ENCODE measurements at places on chromosomes 1 and 21. TPM values are rescaled to one million over a fixed set of nuclear protein-coding genes. Genes with fewer than 3 reads are reported as not detected.
A peak's percentile ranks its signal among the peaks of the same experiment; 100 is the strongest.

DNA sequence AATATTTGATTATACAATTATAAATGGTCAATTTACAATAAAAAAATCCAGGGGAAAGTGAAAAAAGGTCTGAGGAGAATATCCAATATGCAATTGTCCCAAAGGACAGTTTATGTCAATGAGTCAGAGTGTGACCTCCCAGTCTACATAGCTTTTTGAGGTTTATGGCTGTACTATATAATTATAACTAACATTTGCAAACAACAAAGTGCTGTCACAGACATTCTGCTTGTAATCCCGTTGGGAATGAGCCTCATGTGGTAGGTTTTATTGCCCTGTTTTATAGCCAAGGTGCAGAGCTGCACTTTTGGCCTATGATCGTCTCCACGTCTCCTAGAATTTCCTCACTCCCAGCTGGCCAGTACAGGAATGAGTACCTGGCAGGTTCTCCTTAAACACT, 103.8 kb downstream of the ADSS2 start:
- no peak overlapping the region for H3K27ac ChIP-seq
- no peak for DNase-seq
- no peak overlapping the region for H3K4me3 ChIP-seq
- H3K4me1 ChIP-seq = peaks cover 15% of the 10 kb centered on the region

DNA sequence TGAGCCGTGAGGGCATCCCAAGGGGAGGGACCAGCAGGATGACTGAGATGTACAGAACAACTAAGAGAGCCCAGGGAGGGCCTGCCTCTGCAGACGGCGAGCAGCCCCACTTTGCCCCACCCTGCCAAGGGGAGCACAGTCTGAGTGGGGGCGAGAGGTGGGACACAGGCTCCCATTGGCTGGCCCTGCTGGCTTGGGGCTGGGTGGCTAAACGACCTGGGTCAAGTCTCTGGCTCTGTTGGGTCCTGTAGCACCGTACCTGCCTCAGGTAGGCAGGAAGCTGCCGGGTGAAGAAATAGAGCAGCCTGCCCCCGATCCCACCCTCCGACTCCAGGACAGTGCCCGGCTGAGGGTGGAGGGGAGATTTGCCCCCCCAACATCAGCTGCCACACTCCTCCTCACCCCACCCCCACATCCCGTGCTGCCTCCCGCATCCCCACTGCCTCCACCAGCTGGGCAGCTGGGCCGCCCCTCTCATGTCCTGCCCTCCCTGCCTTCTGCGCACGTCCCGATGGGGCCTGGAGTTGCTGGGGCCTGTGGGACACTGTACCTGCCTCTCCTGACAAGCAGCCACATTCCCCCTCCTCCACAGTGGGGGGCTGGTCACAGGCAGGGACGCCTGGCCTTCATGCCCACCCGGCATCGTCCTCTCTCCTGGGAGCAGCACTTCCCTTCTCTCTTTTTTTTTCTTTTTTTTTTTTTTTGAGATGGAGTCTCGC, 12.6 kb upstream of the PLEKHG5 start:
- no peaks in the 10 kb centered on the region for H3K4me1 ChIP-seq
- no peak overlapping the region for H3K4me3 ChIP-seq
- peaks cover 12% of the 10 kb centered on the region for H3K27me3 ChIP-seq
- no peaks in the 10 kb centered on the region for H3K36me3 ChIP-seq
- DNase-seq = no peak

DNA sequence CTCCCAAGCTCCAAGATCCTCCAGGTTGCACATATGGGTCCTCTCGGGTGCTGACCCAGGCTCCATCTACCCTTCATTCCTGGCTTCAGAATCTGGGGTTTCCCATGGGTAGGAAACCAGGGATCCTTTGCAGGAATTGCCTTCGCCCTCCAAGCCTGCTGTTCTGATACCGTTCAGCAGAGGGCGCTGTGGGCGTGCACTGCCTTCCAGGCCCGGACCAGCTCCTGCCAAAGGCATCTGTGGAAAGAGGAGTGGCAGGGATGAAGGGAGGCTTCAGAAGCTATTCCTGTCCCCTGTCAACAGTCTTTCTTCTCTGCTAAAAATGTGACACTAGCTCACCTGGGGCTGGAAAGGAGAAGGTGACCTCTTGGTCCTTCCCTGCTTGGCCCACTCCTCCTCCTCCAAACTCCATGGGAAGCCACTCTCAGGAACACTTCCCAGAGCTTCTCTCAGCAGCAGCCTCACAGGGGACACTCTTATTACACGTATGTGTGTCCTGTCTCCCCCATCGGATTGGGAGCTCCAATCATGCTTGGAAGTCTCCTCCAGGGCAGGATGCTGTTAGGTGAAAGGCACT, 71.2 kb downstream of the VWA5B1 start:
- no peak overlapping the region for H3K27ac ChIP-seq
- no peaks in the 10 kb centered on the region for H3K4me1 ChIP-seq
- peak; percentile 89 for DNase-seq
- H3K27me3 ChIP-seq = peaks cover 14% of the 10 kb centered on the region
- no peaks in the 10 kb centered on the region for H3K36me3 ChIP-seq
- no peak overlapping the region for H3K4me3 ChIP-seq

DNA sequence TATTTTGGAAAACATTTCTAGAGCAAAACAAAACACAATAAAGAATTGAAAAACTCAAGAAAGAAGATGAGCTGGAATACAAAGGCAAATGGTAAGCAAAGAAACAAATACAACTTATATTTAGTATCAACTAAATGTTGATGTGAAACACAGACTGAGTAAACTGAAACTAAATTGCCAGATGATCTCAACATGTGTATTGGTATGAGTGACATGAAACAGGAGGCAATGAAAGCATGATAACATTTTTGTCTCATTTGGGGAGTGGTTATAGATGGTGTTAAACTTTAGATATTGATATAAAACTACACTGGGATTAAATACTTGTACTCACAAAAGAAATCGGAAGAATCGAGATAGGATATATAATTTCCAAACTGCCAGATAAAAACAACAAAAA, 805.6 kb upstream of the CXADR start:
- no peak for DNase-seq
- no peaks in the 10 kb centered on the region for H3K36me3 ChIP-seq
- H3K27me3 ChIP-seq = no peaks in the 10 kb centered on the region
- no peak overlapping the region for H3K4me3 ChIP-seq

DNA sequence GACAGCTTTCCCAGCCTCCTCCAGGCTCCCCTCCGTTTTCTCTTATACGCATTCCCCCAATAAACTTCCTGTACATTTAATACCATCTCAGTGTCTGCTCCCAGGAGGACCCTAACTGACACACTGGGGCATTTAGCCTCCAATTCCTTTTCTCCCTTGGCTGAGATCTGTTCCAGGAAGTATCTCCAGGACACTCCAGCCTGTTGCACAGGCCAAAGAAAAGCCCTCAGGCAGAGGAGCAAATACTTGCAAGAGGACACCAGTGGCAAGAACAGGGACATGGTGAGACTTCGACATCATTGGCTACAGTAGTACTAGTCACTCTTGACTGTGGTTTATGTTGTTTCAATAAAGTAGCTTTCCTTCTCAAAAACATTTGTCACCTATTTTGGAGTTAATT, 4.7 kb upstream of the SYNJ1 start:
- H3K27ac ChIP-seq = no peak overlapping the region
- H3K4me1 ChIP-seq = peaks cover 12% of the 10 kb centered on the region
- peaks cover 4% of the 10 kb centered on the region for H3K27me3 ChIP-seq
- DNase-seq = no peak
- peaks cover 7% of the 10 kb centered on the region for H3K36me3 ChIP-seq
- no peak overlapping the region for H3K4me3 ChIP-seq

- peaks cover 1% of the 10 kb centered on the region for H3K27me3 ChIP-seq
- DNase-seq = peak; percentile 77
Measured at GRCh38 chr1:20430355-20431175, 55.4 kb downstream of the CAMK2N1 start.

DNA sequence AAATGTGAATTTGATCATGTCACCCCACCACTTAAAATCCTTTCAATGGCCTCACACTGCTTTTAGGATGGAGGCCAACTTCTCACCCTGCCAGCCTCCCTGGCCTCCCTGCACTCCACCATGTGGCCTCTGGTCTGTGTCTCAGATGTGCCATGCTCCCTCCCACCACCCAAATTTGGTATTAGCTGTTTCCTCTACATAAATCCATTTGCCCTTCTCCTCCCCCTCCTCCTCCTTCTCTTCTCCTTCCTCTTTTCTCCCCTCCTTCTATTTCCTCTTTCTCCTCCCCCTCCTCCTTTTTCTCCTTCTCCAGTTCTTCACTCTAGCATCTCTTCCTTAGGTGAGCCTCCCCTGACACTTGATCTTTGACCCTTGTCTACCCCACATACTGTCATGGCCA, 16.7 kb upstream of the GUCA2B start:
- H3K36me3 ChIP-seq = no peaks in the 10 kb centered on the region
- no peaks in the 10 kb centered on the region for H3K4me1 ChIP-seq
- no peak overlapping the region for H3K27ac ChIP-seq
- DNase-seq = no peak
- H3K27me3 ChIP-seq = no peaks in the 10 kb centered on the region

- no peaks in the 10 kb centered on the region for H3K4me1 ChIP-seq
- H3K4me3 ChIP-seq = no peak overlapping the region
- peaks cover 14% of the 10 kb centered on the region for H3K36me3 ChIP-seq
- no peak for DNase-seq
- H3K27ac ChIP-seq = no peak overlapping the region
Measured at GRCh38 chr21:46122237-46122671, 24.3 kb downstream of the COL6A2 start.

Gene PGLYRP4
- total RNA-seq = 1.7 TPM

Gene DYNLT5
- 57.9 TPM for total RNA-seq

Gene TDRD10
- 27.8 TPM for total RNA-seq

GRCh38 chr1:231638647-231639046, 12.1 kb downstream of the DISC1 start:
- DNase-seq = no peak
- peaks cover 33% of the 10 kb centered on the region for H3K4me1 ChIP-seq
- H3K27ac ChIP-seq = peak overlapping the region; percentile 61
- peaks cover 28% of the 10 kb centered on the region for H3K36me3 ChIP-seq
- H3K4me3 ChIP-seq = no peak overlapping the region

GRCh38 chr1:87961992-87962391, 633.3 kb downstream of the LMO4 start:
- no peak overlapping the region for H3K4me3 ChIP-seq
- no peak for DNase-seq
- H3K27me3 ChIP-seq = no peaks in the 10 kb centered on the region
- no peaks in the 10 kb centered on the region for H3K36me3 ChIP-seq
- H3K4me1 ChIP-seq = peaks cover 4% of the 10 kb centered on the region

- no peak overlapping the region for H3K4me3 ChIP-seq
- no peak overlapping the region for H3K27ac ChIP-seq
- DNase-seq = peak; percentile 22
Measured at GRCh38 chr1:101474039-101474665, 237.3 kb downstream of the S1PR1 start.

DNA sequence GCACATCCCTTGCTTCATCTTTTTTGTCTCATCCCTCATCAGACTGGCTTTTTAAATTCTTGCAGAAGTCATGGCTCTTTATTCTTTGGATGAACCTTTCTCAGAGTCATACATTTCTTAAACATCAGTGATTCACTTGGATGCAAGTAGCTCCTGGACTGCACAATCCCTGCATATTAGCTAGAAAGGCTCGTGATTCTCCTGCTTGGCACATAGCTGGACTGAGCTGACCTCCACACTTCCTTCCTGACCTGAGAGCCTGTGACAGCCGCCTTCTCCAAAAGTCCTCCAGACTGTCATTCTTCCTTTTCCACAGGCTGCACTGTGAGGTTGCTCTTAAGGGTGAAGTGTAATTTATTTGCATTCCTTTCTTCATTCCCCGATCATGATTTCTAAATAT, 109.4 kb downstream of the RGL1 start:
- peak overlapping the region; percentile 15 for H3K4me3 ChIP-seq
- H3K27ac ChIP-seq = no peak overlapping the region
- H3K36me3 ChIP-seq = peaks cover 40% of the 10 kb centered on the region

- H3K27me3 ChIP-seq = peaks cover 1% of the 10 kb centered on the region
- H3K36me3 ChIP-seq = no peaks in the 10 kb centered on the region
- H3K4me3 ChIP-seq = no peak overlapping the region
- no peak for DNase-seq
- no peaks in the 10 kb centered on the region for H3K4me1 ChIP-seq
Measured at GRCh38 chr1:37294529-37294928, 179.9 kb upstream of the ZC3H12A start.

- no peak overlapping the region for H3K27ac ChIP-seq
- H3K27me3 ChIP-seq = peaks cover 2% of the 10 kb centered on the region
- DNase-seq = no peak
- H3K4me1 ChIP-seq = peaks cover 4% of the 10 kb centered on the region
- no peaks in the 10 kb centered on the region for H3K36me3 ChIP-seq
- H3K4me3 ChIP-seq = no peak overlapping the region
Measured at GRCh38 chr1:175040324-175040879, 17.2 kb upstream of the MRPS14 start.

DNA sequence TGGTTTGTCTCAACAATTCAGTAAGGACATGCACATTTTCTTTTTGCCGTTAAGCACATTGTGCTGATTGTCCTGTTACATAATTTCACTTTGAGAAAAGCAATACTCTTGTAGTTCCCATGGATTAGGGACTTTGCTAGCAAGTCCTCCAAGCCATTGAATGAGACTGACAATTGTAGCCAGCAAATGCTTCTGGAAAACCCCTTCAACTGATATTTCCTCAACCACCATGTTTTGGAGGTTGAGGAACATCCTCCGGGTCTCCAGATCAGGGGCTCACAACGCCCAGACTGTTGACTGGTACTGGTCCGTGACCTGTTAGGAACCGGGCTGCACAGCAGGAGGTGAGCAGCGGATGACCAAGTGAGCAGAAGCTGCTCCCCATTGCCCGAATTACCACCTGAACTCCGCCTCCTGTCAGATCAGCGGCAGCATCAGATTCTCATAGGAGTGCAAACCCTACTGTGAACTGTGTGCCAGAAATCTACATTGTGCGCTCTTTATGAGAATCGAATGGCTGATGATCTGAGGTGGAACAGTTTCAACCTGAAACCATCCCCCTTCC, 24.1 kb downstream of the ACTN2 start:
- peaks cover 4% of the 10 kb centered on the region for H3K27me3 ChIP-seq
- no peaks in the 10 kb centered on the region for H3K36me3 ChIP-seq
- no peaks in the 10 kb centered on the region for H3K4me1 ChIP-seq

Gene IGFN1
- not detected for total RNA-seq

Gene NHLH1
- 1.2 TPM for total RNA-seq

DNA sequence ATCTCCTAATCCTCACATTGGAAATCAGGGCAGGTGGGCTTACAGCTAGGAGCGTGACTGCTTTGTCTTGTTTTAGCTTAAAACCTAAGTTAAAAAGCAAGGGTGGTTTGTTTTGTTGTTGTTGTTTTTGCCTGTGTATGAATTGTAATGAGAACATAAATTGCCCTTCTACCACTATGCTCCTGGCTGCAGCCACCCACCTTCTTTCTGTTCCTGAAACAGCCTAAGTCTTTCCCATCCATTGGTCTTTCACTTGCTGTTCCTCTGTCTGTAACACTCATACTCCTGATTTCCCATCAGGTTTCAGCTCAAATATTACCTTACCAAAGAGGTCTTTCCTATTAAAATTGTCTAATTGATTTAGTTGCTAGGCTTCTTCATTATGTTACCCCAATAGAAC, 604 bp upstream of the TMEM79 start:
- peak overlapping the region; percentile 64 for H3K27ac ChIP-seq
- peaks cover 5% of the 10 kb centered on the region for H3K36me3 ChIP-seq
- peaks cover 21% of the 10 kb centered on the region for H3K4me1 ChIP-seq

- H3K27me3 ChIP-seq = no peaks in the 10 kb centered on the region
- DNase-seq = no peak
- no peak overlapping the region for H3K4me3 ChIP-seq
- peaks cover 17% of the 10 kb centered on the region for H3K4me1 ChIP-seq
- H3K27ac ChIP-seq = no peak overlapping the region
Measured at GRCh38 chr1:42689912-42690311, 7.7 kb downstream of the YBX1 start.
